ENCODE measurements at places on chromosomes 7 and 10.
A peak's percentile ranks its signal among the peaks of the same experiment; 100 is the strongest.

DNA sequence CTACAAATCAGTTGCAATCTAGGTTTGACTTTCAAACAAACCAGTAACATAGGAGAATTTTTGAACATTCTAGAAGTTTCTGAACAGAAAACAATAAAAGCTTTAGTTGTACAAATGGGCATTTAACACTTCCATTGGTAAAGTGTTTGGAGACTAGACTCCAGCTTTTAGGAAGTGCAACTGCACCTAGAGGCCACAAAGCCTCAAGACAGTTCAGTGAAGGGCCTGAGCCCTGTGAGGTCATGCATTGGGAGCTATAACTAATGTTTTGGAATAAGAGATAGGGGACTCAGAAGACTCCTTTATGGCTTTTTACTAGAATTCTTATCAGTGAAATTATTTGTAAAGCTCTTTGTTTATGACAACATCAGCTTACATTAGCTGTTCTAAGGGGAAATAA is 3.0 kb upstream of the EPHB6 start:
- DNase-seq = no peak

DNA sequence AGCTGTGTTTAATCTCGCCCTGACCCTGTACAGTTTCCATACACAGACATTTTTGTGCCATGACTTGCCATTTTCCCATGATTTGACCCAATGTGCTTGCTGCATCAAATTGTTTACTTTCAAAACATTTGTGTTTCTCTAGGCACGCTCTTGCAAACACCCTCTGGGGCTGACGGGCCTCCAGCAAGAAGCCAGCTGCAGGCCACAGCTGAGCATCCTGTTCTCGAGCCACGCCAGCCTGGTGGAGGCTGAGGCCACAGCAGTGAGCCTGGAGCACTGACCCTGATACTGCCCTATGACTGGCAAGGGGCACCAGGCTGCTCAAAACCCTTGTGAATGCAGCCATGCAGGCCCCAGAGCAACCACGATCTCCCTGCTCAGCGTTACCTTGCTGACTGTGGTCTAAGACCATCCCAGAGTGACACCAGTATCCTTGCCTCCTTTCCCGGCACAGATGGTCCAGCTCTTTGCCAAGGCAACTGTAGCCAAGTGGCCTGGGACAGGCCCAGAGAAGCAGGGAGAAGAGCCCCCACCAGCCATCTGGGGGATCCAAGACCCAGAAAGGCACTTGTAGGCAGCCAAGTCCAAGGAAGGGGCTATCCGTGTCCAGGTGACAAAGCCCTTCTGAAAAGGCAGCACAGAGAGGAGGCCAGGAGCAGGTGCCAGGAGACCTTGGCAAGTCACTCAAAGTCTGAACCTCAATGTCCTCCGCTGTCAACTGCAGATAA is 78.5 kb downstream of the OAT start:
- no peak for DNase-seq

DNA sequence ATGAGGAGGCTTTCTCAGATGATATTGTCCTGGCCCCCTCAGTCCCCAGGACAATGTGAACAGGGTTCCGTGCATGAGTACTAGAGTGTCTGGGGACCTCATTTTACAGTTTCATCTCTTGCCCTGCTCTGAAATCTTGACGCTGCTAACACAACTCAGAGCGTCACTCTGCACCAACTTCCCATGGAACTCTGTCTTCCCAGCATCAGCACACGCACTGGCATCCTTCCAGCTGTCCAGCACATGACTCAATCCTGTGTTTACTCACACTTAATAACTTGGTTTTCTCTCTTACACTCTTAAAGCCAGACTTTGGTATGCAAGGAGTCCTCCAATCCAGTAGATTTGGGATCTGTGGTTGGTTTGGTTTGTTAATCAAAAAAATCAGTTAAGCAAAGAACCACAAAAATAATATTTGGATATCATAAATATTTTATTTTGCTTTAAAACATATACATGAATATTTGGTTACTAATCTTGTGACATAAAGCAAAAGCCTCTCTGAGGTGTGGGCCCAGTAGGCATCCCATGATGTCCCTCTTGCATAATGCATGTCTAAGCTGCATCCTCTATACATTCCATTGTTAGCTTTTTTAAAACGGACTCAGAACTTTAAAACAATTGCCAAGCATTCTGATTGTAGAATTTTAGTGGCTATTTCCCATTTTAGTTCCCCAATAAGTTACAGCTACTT is 131.0 kb downstream of the CXCL12 start:
- no peak for DNase-seq

DNA sequence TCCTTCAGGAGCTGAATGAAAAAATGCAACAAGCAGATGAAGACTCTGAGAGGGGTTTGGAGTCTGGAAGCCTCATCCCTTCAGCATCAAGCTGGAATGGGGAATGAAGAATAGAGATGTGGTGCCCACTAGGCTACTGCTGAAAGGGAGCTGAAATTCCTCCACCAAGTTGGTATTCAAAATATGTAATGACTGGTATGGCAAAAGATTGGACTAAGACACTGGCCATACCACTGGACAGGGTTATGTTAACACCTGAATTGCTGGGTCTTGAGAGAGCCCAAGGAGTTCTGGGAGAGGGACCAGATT is 5.4 kb downstream of the IFIT2 start:
- no peak for DNase-seq

DNA sequence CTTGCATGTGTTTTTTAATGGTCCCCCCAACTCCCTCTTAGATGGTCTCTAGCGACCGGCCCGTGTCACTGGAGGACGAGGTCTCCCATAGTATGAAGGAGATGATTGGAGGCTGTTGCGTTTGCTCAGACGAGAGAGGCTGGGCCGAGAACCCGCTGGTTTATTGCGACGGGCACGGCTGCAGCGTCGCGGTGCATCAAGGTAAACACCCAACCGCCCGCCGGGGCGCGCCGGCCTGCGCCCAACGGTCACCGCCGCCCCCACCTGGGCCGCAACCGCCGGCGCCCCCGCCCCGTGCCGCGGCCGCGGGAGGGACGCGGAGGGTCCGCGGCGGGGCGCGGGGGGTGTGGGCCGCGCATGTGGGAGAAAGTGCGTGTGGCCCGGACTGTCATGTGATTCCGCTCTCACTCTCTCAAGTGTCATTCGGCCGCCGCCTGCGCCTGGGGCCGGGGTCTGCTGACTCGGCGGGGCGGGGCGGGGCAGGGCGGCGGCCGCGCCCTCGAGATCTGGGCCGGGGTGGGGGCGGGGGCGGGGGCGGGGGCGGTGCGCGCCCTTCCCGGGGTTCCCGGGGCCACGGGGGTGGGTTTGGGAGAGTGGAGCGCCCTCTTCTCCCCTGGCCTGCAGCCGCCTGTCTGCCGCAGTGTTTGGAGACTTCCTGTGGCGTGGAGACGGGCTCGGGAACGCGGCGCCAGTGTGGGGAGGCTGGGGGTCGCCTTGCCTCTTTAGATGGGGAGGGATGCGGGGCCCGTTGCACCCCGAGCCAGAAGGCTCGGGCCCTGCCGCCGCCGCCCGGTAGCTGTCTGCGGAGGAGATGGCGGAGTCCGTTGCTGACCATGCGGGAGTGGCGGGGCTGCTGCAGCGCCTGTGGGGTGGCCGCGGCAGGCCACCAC is 817 bp downstream of the MLLT10 start:
- peak; percentile 80 for DNase-seq

GRCh38 chr7:47191876-47192291 is 390.0 kb downstream of the TNS3 start:
- no peak for DNase-seq

GRCh38 chr10:63504145-63504881 is 16.9 kb upstream of the REEP3 start:
- no peak for DNase-seq

GRCh38 chr7:130695840-130696239 is 9.5 kb upstream of the TSGA13 start:
- DNase-seq = no peak

- no peak for DNase-seq
Measured at GRCh38 chr10:131755200-131755599, 145.6 kb upstream of the PPP2R2D start.

- DNase-seq = peak; percentile 89
Measured at GRCh38 chr10:68156373-68157185, 47.3 kb downstream of the MYPN start.

GRCh38 chr7:29207162-29207801 is 12.7 kb downstream of the CHN2 start:
- no peak for DNase-seq

DNA sequence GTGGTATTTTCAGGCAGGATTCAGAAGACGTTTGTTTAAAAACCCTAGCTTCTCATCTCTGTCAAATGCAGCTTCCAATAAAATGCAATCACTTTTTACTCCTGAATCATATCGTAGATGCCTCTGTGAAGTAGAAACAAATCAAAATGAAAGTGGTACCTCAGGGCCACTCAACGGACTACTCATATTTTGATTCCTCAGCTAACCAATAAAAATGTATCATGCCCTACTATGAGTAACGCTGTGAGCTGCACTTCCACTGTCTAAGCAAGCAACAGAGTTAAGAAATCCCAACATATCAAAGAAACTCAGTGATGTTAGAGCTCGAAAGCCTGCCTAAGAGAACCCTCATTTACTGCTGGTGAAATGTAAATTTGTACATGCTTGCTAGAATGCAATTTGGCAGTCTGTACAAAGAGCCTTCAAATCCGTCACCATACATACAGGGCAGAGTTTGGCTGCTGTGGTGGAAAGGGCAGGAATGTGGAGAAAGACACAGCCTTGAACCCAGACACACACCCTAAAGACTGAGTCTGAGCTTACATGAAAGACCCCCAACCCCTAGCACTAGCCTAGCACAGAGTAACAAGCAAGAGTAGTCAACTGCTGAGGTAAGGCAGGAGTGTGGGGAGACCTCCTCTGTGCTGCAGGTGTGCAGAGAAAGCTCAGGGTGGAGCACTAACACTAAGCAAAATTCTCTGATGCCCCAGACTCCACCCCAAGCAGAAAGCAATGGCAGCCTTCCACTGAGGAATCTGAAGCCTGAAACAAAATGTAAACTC is 151.5 kb downstream of the ANK3 start:
- no peak for DNase-seq

GRCh38 chr7:39949971-39950472 is at the start of gene CDK13:
Gene CDK13, plus strand, starts transcription at chr7:39950256. Its CDS starts 386 bp downstream, at chr7:39950642.
- peak; percentile 93 for DNase-seq

GRCh38 chr7:7895004-7895650 is 73.5 kb upstream of the GLCCI1 start:
- DNase-seq = no peak

- DNase-seq = no peak
Measured at GRCh38 chr10:97080051-97080776, 105.5 kb downstream of the SLIT1 start.

DNA sequence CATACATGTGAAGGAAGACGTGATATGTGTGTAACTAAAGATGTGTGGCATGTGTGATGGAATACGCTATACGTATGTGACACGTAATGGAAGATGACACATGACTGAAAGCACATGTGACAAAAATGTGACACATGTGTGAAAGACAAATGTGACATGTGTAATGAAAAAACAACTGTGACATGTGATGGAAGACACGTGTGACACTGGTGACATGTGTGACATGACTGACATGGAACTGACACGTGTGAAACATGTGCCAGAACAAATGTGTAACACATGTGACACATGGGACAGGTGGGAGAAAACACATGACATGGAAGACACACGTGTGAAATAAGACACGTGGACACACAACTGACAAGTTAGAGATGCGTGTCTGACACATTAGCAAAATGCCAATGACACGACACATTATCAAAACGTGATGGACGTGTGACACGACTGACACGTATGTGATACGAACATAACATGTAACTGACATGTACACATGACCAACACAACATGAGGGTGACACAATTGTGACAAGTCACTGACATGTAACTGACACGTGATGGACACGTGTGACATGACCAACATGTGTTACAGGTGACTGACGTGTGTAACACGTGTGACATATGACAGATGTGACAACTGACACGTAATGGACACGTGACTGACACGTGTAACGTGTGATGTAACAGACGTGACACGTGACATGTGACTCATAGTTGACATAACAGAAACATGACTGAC is 24.4 kb downstream of the CRPPA start:
- no peak for DNase-seq

DNA sequence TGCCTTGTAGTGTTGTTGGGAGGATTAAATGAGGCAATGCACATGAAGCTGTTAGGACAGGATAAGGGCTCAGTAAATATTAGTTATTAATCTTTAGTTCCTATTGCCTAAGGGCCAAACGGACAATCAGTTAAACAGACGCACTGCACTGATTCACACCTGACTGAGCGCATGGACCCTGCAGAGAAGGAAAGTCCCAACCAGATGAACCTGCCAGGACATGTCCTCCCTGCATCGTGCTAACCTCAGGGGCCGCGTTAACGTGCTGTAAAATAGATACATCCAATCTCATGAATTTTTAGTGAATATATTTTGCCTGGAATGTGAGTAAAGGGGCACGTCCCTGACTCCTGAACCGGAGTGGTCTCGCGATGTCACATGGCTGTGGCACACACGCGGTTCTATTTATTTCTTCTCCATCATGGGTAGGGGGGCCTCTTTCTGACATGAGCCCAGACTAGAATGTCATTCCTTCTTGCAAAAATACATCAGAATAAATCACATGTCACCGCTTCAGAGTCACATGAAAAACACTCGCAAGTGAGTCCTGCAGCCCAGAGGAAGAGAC is 12.3 kb downstream of the ADARB2 start:
- DNase-seq = no peak

- no peak for DNase-seq
Measured at GRCh38 chr10:6892864-6893263, 312.8 kb upstream of the PRKCQ start.

DNA sequence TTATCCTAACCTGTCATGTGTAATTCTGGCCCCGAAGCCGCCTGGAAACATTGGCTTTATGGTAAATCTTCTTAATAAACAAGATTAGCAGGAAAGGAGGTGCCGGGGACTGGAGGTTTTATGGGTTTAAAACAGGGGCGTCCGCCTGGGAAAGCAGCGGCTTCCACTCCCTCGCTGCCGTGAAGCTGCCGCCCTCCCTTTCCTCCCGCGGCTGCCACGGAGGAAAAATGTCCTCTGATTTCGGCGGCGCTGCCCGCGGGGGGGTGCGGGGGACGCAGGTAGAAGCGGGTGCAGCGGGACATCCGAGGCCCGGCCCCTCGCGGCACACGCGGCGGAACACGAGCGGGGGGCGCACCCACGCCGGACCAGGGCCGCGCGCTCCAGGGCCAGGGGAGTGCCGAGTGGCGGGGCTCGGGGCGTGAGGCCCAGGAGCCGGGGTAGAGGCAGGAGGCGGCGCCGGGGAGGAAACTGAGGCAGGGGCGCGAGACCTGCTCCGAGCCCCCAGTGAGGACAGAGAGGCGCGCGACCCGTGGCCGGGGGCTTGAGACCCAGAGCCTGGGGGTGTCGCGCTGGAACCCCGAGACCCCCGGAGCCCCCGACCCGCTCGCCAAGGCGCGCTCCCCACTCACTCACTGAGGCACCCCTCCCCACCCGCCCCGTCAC is 993 bp downstream of the PTPRN2 start:
- DNase-seq = no peak

GRCh38 chr7:43631559-43631958 is 48.7 kb downstream of the STK17A start:
- no peak for DNase-seq

DNA sequence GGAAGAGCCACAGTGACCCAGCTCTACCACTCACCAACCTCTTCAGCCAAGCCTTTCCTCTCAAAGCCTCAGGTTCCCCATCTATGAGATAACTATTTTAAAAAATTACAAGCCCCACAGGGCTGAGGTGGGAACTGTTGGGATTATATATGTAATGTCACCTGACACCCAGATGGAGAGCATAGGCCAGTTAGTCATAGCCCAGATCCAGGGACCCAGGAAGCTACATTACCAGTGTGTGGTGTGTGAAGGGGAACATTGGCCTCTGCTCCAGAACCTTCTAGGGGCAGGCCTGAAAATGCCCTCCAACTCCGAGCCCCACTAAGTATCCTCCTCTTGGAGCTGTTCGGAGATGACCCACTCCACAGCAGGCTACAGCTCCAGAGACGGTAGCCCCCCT is 162.4 kb downstream of the NRF1 start:
- no peak for DNase-seq
